ENCODE measurements at places on chromosomes 5 and 9.

GRCh38 chr5:126883564-126884245 lies 106.8 kb downstream of the LMNB1 start:
- no peak for DNase-seq

DNA sequence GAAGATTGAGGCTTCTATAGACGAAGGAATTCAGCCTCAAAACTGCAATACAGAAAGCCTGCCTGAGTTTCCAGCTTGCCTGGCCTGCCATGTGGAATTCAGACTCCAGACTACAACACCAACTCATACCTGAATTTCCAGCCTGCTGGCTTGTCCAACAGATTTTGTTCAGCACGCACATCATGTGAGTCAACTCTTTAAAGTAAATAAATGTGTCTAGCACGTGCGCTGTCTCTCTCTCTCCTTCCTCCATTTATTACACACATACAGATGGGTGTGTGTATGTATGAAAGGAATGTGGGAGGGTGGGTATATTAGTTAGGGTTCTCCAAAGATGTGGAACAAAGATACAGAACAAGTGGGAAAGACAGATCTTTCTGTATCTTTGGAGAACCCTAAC lies 82.4 kb upstream of the TAS2R1 start:
- DNase-seq, result no peak

DNA sequence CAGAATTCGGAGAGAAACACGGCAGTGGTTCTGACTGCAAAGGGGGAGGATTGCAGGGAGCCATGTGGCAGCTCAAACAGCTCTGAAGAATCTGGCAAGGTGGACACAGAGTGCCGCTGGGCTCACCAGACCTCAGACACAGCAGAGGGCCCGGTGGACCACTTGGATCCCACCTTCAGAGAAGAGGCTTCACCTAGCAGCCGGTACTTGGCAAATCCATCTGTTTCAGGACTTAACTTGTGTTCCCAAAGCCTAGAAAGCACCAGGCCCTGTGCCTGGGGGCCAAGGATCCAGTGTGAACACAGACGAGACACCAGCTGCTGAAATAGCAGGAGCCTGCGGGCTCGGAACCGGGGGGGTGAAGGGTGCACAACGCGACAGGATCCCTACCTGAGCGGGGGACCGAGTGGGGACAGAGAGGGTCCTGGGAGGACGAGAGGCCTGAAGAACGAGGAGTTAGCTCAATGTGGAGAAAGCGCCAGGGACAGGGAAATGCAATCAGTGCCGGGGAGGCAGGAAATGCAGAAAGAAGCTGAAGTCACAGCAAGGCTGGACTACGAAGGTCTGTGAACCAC lies 44.6 kb downstream of the BTNL9 start:
- DNase-seq, result no peak

DNA sequence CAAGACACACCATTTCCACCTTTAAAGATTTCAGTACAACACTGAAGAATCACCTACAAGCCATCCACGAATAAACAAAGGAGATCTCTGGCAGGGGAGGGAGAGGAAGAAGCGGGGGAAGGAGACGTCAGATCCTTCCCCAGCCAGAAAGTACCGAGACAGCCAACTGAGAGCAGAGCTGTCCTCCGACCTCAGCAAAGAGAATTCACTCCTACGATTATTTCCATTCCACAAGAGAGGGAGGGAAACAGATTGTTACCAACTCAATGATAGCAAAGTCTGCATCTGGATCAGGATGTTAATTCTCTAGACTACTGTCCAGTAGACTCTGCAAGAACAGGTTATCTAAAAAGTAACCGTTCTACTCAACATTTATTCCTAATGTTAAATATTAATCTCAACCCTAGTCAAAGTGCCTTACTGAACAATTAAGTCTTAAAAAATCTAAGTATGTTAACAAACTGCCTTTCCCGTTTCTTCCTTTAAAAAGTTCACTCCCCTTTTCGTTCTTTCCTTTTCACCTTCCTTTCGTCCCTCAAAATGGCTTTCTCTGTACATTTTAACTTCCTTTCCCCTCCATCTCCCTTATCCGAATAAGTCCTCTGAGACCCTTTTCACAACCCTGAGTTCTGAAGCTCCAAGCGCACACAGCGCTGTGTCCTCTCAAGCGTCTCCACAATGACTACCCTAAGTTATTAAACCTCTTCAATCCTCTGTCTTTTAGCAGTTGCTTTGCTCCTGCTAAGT lies 1.4 kb downstream of the CHD1 start:
- DNase-seq, result peak; percentile 61

DNA sequence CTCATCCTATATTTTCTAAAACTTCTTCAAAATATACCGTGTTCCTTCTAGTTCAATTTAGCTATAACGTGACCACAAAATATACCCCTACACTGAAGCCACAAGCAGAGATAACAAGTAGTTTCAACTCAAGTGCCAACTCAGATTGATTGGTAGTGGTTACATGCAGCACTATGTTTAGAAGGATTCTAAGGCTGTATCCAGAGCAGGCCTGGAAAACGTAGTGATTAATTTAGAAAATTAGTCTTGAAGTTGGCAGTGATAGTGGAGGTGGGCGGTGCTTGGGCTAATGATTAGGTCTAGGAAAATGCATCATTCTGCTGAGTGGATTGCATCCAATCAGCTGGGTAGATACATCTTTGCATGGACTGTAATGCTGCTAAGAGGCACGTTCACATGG lies 61.5 kb downstream of the MAMDC2 start:
- DNase-seq, result no peak

DNA sequence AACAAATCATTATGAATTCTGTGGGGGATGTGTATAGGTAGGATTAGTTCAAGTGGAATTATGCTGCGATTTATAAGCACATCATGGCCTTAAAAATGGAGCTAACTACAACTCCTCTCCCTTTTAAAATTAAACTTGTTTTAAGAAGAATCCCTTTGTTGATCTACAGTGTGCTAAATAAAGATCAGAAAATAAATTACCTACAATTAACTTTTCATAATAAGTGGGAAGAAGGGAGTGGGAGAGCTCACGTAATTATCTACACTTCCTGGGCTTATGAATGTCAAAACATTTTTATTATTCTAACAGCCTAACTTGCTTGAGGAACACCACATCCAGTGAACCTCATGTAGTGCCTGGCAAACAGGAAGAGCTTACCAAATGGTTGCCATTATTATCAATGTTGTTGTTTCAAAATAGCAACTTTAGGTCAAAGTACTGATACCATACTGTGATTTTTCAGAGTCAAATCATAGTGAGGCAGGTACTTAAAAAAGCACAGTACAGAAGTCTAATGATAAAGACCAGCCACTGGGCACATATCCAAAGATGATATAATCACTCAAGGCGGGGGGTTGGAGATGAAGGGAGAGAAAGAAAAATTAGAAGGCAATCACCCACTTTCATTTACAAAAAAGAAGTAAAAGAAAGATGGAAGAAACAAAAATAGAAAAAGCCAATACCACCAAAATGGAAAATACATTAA lies 174.0 kb downstream of the RAPGEF6 start:
- no peak for DNase-seq

GRCh38 chr5:80175337-80175736 lies 80.5 kb downstream of the SERINC5 start:
- no peak for DNase-seq

GRCh38 chr5:158979290-158979689 lies 120.4 kb downstream of the EBF1 start:
- DNase-seq, result no peak
